ENCODE measurements at places on chromosomes 11 and 22.

- DNase-seq: no peak
These were observed 3.9 kb downstream of the FERMT3 start for GRCh38 chr11:64210301-64211020.

- DNase-seq: no peak
These were observed 474.3 kb downstream of the METTL15 start for GRCh38 chr11:28582506-28582905.

DNA sequence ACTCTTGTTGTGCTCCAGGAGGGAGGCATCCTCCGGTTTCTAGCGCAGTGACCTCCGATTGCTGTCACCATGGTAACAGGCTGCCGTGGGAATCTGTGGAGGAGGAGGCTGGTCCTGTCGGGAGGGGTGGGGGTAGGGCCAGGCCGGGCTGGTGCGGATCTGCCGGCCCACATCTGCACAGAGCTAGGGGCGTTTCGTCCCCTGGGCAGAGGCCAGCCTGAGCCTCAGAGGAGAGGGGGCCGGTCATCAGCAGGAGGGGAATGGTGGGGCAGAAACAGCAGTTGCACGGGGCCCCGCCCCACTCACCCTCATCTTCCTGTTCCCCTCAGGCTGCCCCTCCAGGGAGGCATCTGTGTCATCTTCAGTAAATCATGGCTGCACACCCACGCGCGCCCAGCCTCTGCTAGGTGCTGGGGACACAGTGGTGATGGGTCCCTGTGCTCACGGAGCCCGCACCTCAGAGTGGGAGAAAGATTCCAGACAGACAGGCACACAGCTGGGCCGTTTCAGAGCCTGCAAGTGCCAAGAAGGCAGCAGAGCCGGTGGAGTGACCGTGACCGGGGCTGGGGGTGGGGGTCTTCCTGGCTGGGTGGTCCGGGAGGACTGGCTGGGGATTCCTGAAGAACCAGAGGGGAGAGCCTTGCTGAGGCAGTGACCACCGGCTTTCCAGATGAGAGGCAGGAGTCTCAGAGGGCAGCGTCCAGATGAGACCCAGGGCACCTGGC lies 120.5 kb downstream of the CACNA1I start:
- no peak for DNase-seq

- no peak for DNase-seq
These were observed 8.8 kb upstream of the SEC14L4 start for GRCh38 chr22:30514252-30514651.

- DNase-seq: peak; percentile 67
These were observed 6.0 kb downstream of the C11orf68 start for GRCh38 chr11:65912845-65913244.

DNA sequence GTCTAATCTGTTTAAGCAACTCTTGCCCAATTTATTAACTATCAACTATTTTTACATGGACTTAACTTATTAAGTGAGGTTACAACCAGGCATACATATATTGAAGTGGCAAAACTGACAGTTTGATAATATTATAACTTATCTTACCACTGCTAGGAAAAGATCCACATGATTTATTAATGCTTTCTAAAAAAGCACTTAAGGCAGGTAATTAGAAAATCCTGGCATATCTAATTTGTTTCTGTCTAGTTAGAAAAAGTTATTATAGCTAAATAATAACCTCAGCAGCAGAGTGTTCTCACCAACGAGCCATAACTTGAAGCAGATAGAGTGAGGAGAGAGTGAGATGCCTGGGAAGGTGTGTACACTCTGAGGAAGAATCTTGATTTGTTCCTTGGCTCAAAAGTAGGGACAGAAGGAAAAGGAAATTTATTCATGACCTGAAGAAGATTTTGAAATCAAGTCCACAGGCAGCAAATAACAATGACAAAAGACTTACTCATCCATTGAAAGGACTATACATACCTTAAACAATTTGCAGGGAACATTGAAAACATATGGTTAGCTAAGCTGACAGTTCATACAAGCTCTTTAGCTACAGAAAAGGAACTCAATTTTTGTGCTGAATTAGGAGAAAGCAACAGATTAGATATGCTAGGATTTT lies 7.1 kb upstream of the MUC15 start:
- DNase-seq: peak; percentile 57

DNA sequence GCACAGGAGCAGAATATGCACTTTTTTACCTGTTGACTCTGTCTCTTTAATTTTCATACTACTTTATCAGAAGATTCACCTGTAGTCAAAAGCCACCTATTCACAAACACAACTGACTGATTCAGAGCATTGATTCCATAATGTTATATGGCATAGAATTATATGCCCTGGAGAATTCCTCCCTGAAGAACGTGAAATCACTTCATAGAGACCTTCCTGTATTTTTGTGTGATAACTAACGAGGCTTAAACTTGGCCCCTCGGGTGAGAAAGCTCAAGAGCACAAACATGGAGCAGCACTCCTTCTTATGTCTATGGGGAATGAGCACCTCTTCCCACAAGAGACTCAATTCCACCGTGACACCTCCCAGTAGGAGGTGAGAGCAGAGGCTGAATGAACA lies at the start of gene OR10A6:
Gene OR10A6, minus strand, starts transcription at position 101 of the 400 bp plus-strand sequence. CDS start 2,606 bp downstream, outside the sequence.
- no peak for DNase-seq

- no peak for DNase-seq
These were observed 54.8 kb downstream of the IGSF9B start for GRCh38 chr11:133901999-133902398.

DNA sequence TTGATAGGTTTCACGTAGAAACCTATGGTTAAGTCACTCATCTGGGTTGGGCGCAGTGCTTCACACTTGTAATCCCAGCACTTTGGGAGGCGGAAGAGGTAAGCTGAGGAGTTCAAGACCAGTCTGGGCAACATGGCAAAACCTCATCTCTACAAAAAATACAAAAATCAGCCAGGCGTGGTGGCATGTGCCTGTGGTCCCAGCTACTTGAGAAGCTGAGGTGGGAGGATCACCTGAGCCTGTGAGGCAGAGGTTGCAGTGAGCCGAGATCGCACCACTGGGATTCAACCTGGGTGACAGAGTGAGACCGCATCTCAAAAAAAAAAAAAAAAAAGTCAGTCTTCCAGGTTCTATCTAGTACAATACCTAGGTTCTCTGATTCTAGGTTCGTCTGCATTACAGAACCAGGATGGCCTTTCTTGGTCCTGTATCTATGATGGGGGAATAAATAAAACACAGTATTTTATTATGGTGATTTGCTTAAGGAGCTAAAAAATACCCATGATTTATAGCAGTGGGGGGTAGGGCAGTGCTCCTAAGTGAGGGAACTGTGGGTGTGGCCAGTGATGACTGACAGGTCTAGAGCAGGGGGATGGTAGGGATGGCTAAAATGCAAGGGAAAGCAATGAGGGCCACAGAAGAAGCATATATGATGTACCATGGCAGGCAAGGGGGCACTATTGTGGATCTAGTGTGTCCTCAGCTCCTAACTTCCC lies 65.5 kb upstream of the NUP160 start:
- no peak for DNase-seq

DNA sequence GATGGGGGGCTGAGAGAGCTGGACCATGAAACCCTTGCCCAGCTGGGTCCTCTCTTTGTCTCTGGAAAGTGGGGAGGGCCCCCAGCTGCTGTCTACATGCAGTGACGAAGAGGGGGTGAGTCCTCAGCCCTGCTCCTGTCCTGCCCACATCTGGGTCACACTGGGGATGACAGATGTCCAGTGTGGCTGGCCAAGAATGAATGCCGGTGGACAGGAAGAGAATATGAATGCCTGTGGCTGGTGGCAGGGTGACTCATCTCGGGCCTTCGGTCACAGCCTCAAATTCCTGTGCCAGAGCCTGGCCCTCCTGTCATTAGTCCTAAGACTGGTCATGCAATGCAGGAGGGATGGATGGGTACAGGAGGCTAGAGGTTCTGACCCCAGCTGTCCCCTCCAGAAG lies 2.2 kb upstream of the PNPLA3 start:
- DNase-seq: peak; percentile 53

GRCh38 chr22:45218976-45219375 lies 21.7 kb downstream of the KIAA0930 start:
- DNase-seq: peak; percentile 25

DNA sequence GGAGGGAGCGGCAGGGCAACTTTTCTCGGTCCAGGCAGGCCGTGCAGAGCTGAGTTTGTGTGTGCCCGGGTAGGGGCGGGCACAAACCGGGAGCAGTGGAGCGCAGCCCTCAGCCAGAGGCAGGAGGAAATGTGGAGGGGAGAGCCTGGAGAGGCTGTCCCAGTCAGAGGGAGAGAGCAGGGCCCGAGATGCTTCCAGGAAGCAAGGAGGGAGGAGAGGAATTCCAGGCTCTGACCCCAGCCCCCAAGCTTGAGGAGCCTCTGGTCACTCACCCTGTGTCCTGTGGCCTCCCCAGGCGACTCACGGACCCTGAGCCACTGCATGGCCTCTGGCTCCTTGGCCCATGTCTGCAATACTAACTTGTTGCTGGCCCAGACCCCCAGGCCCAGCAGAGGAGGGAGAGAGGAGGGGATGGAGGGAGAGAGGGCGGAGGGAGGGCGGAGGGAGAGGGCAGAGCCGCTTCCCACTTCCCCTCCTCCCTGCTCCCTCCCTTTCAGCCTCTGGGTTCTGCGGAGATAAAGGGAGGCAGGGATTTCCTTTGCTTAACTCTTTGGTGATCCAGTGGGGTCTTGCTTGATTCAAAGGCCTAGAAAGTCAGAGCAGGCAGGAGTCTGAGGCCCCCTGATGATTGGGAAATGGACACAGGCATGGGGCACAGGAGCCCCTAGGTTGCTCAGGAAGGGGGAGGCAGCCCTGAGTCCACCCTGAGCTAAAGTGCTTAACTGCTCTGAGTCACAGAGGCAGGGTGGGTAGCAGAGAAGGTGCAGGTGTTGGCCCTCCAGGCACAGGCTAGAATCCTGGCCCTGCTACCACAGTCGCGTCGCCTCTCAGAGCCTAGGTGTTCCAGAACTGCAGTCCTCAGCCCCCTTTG lies at the start of gene C1QTNF6:
Gene C1QTNF6, minus strand, starts transcription at position 357 of the 871 bp plus-strand sequence. Its CDS starts 34 bp downstream, at position 323.
- DNase-seq: peak; percentile 72

GRCh38 chr11:22688914-22689313 lies 22.5 kb downstream of the GAS2 start:
- DNase-seq: no peak

DNA sequence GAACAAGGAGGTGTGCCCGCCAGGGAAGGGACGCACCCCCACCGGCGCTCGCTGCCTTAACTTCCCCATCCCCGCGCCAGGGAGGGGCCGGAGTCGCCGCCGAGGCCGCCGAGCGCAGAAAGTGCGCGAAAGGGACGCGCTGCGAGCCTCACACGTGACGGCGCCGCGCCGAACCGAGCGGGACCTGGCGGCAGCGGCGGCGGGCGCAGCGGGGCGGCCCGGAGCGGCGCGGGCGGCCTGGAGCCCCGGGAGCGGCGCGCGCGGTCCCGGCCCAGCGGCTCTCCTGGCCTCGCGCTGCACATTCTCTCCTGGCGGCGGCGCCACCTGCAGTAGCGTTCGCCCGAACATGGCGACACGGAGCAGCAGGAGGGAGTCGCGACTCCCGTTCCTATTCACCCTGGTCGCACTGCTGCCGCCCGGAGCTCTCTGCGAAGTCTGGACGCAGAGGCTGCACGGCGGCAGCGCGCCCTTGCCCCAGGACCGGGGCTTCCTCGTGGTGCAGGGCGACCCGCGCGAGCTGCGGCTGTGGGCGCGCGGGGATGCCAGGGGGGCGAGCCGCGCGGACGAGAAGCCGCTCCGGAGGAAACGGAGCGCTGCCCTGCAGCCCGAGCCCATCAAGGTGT lies at the start of gene SORL1:
Gene SORL1, plus strand, starts transcription at position 329 of the 623 bp plus-strand sequence. Its CDS starts 18 bp downstream, at position 347.
- DNase-seq: peak; percentile 65

GRCh38 chr22:44001521-44001920 lies 22.6 kb upstream of the PARVB start:
- DNase-seq: no peak

GRCh38 chr22:26033071-26033470 lies 136.2 kb upstream of the SEZ6L start:
- DNase-seq: no peak

DNA sequence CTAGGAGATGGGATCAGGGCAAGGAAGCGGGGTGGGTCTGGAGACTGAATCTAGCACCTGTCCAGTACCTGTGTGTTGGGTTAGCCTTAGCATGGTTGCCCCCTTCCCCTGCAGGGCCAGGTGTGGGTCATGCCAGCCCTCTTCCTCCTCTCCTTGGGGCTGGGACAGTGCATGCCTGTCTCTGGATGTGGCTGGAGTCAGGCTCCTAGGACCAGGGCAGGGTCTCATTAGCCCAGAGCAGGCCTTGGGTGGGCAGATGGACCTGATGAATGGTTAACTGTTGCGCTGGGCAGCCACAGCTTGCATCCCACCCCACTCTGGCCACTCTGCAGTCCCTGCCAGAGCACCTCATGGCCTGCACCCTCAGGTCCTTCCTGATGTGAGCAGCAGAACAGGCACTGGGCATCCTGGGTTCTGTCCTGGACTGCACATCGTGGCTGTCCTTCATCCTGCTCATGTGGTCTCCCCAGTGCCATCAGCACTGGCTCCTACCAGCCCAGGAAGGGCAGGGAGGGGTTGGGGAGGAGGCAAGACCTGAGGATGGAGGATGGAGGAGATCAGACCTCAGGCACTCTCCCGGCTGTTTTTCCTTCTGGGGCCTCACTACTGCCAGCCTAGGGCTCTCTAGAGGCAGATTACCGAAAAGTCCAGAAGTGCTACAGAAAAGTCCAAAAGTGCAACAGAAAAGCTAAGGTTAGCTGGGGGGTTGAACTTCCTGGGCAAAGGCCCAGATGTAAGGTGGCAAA lies 12.8 kb upstream of the CHRM1 start:
- DNase-seq: no peak

- no peak for DNase-seq
These were observed 6.3 kb downstream of the INPPL1 start for GRCh38 chr11:72230764-72231365.

GRCh38 chr11:92224054-92224406 lies 588 bp upstream of the FAT3 start:
- DNase-seq: no peak

GRCh38 chr11:96038046-96038445 lies 114.1 kb upstream of the MTMR2 start:
- DNase-seq: no peak

GRCh38 chr11:96815236-96815635 lies 425.4 kb downstream of the JRKL start:
- DNase-seq: no peak

DNA sequence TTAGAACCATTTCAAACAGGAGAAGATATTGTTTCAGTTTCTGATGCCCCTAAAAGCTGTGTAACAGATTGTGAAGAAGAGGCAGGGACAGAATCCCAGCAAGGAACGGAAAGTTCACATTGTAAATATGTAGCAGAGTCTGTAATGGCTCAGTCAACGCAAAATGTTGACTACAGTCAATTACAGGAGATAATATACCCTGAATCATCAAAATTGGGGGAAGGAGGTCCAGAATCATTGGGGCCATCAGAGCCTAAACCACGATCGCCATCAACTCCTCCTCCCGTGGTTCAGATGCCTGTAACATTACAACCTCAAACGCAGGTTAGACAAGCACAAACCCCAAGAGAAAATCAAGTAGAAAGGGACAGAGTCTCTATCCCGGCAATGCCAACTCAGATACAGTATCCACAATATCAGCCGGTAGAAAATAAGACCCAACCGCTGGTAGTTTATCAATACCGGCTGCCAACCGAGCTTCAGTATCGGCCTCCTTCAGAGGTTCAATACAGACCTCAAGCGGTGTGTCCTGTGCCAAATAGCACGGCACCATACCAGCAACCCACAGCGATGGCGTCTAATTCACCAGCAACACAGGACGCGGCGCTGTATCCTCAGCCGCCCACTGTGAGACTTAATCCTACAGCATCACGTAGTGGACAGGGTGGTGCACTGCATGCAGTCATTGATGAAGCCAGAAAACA lies 40.8 kb downstream of the IGLL1 start:
- DNase-seq: peak; percentile 73

GRCh38 chr11:94809251-94809650 lies 41.1 kb downstream of the AMOTL1 start:
- DNase-seq: peak; percentile 68
